ENCODE measurements at places on chromosomes 4 and X.

GRCh38 chr4:167183036-167183435, 51.3 kb downstream of the SPOCK3 start:
- no peak for DNase-seq

GRCh38 chr4:25865586-25865985, 2.8 kb upstream of the SEL1L3 start:
- no peak for DNase-seq

GRCh38 chr4:142402156-142402555, 443.9 kb downstream of the INPP4B start:
- no peak for DNase-seq

GRCh38 chrX:40105835-40106675, 8.3 kb upstream of the BCOR start:
- DNase-seq, result no peak

DNA sequence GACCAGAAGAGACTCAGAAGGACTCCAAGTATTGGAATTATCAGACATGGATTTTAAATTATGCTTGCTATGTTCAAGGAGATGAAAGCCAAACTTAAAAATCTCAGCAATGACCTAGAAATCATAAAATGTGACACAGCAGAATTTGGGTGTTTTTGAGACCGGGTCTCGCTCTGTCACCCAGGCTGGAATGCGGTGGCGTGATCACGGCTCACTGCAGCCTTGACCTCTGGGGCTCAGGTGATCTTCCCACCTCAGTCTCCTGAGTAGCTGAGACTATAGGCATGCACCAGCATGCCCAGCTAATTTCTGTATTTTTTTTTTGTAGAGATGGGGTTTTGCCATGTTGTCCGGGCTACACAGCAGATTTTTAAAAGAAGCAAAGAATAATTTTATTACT, 12.7 kb downstream of the TAB3 start:
- DNase-seq, result no peak

- DNase-seq, result no peak
These were observed 188.9 kb downstream of the COL25A1 start for GRCh38 chr4:109113521-109113920.

DNA sequence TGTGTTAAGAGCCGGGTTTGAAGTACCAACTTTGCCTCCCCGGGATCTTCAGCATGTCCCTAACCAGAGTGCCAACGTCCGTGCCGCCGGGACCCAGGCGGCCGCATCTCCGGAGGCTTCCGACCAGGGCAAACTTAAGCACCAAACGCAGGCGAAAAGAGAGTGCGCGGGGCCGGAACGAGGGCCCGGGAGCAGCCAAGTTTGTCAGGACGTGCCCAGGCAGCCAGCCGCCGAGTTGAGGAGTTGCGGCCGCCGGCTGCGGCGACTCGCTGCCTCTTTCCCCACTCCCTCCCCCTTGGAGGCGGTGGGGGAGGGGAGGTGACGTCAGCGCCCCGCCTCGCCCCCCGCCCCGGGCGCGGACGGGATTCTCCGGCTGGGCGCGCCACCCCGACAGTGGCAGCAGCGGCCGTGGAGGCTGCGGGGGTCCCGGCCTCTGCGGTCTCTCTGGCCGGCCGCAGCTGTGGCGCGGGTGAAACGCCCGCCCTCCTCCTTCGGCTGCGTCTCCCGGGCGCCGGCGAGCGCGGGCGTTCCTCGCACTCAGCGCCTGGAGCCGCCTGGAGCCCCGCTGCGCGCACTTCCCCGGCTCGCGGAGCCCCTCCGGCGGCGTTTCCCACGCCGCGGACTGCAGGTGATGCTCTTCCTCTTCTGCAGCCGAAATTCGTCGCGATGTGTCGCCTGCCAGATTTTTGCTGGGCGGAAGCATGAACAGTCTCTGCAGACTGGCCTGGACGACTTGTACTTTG, 2.9 kb upstream of the FAT1 start:
- peak; percentile 49 for DNase-seq

- DNase-seq, result no peak
These were observed 28.9 kb downstream of the MAOB start for GRCh38 chrX:43853225-43853828.

- DNase-seq, result no peak
These were observed 8.9 kb downstream of the ZNF330 start for GRCh38 chr4:141229408-141230101.

DNA sequence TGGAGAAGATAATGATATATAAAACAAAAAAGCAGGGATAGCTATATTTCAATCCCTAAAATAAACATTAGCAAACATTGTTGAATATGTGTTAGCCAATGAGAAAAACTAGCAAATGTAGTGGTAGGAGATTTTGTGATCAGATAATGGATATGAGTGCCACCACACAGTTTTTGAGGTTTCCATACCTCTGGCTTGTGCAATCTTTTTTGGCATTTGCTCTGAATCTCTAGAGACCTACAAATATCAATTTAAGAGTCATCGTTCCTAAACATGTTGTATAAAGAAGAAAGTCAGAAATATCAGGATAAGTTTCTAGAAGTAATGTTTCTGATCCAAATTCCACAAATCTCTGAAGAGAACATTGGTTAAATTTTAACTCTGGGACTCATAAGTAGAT, 308.7 kb downstream of the PDGFC start:
- no peak for DNase-seq

DNA sequence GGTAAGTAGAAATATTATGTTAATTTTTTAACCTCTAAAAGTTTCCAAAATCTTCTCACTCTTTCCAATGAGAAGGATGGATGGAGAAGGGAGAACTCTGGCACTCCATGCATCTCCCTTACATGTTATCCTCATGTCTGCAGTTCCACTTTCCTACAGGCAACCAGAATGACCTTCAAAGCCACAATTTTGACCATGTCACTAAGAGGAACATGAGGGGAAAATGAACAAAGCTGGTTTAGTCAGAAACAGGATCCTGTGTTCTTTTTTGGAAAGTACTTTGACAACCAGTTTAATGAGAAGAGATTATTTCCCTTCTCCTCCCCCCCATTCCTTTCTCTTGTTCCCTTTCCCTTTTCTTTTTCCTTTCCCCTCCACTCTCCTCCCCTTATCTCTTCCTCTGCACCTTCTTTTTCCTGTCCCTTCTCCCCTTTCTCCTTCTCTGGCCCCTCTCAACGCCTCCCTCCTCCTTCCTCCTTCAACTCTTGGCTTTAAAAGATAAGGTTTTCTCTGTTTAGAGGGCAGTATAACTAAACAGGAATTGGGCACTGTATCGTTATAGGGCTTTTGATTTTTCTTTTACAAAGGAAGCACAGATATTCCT, 42.5 kb downstream of the DTHD1 start:
- DNase-seq, result no peak

DNA sequence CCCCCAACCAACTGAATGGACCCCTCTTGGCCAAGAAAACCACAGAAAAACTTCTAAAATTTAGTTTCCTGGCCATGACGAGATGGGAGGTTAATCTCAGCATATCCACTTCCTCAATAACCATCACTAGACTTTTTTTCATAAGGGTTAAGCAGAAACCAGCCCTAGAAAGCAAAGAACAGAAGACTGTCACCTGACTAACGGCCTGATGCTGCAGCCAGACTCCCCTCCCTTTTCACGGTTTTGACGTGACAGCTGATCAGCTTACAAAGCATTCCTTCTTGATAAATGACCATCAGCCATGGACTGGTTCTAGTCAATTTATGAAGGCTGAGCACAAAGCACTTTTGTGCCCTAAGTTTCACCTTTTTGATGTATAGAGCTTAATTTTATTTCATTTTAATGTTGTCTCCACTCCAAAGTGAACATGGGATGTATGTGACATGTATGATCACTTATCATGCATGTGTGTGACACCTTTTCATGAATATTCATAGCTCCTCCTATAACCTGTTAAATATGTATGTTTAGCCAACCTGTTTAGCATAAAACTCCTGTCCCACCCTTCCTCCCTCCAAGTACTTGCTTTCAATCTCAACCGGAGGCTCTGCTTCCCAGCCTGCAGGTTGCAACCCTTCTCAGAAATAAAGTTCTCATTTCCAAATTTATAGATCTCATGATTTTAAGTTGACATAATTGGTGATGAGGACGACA, 56.3 kb downstream of the SERTM2 start:
- no peak for DNase-seq

DNA sequence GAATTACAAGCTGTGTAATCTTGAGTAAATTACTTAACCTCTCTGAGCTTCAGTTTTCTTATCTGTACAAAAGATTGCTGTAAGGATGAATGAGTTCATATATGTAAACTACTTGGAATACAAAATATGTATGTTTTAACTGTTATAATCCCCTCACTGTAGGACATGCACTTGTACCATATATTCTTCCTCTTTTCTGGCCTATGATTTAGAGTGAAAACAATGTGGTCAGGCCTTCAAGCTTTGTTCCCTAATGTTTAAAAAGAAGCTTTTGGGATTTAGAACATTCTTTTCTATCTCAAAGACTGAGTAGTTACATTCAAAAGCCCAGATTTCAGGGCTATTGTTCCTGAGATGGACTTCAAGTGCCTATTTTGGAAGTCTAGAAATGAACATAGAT, 26.7 kb upstream of the GPRIN3 start:
- no peak for DNase-seq

DNA sequence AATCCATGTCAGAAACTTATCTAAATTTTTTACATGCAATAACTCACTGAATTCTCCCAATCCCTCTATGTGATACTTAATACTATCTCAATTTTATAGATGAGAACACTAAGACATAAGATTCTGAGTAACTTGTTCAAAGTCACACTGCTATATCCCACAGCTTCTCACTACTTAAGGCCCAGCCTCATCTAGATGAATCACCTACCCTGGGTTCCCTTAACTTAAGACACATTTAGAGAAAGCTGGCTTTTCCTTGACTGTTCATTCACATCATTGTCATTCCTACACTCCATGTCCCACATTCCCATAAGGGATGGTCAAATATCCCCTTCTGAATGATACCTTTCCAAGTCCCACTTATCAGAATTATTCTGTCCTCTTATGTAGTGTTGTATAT, 21.0 kb downstream of the TNIP3 start:
- no peak for DNase-seq

- DNase-seq, result peak; percentile 6
These were observed 97.7 kb upstream of the PTPN13 start for GRCh38 chr4:86496094-86497080.

GRCh38 chrX:72037601-72038000, 94.1 kb downstream of the RTL5 start:
- no peak for DNase-seq

DNA sequence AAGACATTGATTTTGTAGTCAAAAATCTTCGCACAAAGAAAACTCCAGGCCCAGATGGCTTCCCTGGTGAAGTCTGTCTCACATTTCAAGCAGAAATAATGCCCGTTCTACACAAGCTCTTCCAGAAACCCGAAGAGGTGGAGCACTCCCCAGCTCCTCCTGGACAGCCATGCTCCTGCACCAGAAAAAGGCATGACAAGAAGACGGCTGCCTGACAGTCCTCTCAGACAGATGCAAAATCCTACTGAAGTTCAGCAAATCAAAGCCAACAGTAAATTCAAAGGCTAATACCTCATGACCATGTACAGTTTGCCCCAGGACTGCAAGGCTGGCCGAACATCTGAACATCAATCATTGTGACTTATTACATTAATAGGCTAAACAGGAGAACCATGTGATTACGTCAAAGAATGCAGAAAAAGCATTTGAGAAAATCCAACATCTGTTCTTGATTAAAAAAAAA, 30.8 kb upstream of the MXD4 start:
- DNase-seq, result peak; percentile 43

GRCh38 chr4:141896687-141897086, 260.3 kb downstream of the IL15 start:
- DNase-seq, result no peak

DNA sequence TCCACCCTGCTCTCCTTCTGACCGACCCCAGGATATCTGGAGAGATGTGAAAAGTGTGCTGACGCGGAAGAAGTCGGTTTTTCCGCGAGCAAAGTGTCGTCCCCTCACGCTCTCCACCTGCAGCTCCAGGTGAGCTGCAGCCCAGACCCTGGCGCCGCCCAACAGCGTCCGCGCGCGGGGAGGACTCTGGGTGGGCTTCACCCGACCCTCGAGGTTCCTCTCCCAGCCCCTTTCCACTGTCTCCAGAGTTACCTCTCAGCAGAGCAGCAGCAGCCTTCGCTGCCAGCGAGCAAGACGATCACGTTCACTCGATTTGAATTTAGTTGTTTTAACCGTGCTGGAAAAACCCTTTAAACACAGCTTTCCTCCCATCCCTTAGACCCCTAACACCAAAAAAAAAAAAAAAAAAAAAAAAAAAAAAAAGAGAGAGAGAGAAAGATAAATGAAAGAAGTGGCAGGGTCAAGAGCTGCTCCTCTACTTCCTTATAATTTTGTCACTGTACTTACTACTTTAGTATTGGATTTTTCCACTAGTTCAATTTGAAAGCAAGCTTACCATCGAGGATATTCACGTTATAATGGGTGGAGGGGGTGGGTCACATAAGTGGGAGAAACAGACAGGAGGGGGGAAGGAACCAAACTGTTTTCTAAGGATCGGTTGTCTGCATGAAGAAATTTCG, 758 bp upstream of the NR3C2 start:
- no peak for DNase-seq

GRCh38 chr4:168917138-168917779, 92.8 kb downstream of the CBR4 start:
- DNase-seq, result no peak

- DNase-seq, result no peak
These were observed 1222.7 kb upstream of the TENM3 start for GRCh38 chr4:181020456-181020855.

DNA sequence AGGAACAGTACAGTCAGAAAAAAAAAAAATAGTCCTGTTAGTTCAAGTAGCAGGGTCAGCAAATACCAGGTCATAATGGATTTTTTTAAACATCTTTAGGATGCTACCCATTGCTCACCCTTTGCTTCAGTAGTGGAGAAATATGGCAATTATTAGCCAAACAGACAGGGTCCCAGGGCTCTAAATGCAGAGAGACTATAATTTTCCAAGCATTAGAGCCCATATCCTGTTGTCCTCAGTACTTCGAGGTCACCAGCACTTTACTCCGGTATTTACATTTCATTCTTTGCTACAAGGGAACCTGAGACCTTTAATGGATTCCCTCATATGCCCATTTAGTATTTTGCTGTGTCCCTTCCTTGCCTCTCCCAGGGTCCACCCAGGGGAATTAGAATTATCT, 1562.9 kb upstream of the TENM3 start:
- no peak for DNase-seq

DNA sequence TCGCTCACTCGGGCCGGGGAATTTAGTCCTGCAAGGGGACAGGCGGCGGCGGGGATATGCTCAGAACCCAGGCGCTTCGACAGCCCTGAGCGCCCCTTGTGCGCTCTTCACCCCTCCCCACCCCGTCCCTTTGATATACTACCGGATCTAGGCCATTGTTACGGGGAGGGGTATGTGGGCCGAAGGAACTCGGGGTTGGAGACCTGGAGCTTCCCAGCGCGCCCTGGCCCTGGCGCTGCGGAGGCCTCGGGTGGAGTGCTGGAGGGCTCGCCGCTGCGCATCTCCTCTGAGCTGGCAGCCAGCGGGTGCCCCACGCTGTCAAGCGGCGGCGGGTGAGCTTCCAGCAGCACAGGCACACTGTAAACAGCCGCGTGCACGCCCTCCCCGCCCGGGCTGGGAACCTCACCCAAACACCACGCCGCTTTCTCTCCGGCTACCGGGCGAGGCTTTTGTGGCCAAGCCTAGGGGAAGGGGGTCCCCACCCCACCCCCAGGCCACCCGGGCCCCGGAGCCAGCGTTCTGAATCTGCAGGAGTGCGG, 54.5 kb upstream of the BCOR start:
- DNase-seq, result no peak

GRCh38 chr4:25844961-25845712, 17.7 kb downstream of the SEL1L3 start:
- DNase-seq, result no peak
